ENCODE measurements at places on chromosomes 1 and 21. TPM values are rescaled to one million over a fixed set of nuclear protein-coding genes. Genes with fewer than 3 reads are reported as not detected.

RAB7B gene
- total RNA-seq, result not detected

PIK3CD gene
- 30.3 TPM for total RNA-seq

GRCh38 chr21:17818186-17819113 lies 706 bp downstream of the C21orf91 start:
- H3K36me3 ChIP-seq, result peaks cover 10% of the 10 kb centered on the region
- H3K4me1 ChIP-seq, result peaks cover 26% of the 10 kb centered on the region
- peak overlapping the region; percentile 96 for H3K27ac ChIP-seq
- peak; percentile 50 for DNase-seq
- H3K27me3 ChIP-seq, result peaks cover 2% of the 10 kb centered on the region
- peak overlapping the region; percentile 91 for H3K4me3 ChIP-seq

- H3K36me3 ChIP-seq, result no peaks in the 10 kb centered on the region
- no peak for DNase-seq
- H3K27ac ChIP-seq, result no peak overlapping the region
Measured at GRCh38 chr1:114292194-114292593, 138.5 kb upstream of the SYT6 start.

Data from endothelial cell (in vitro differentiated cells).